ENCODE measurements at places on chromosomes 12 and 14. TPM values are rescaled to one million over a fixed set of nuclear protein-coding genes. Genes with fewer than 3 reads are reported as not detected.

GRCh38 chr14:88613552-88614010 lies 50.7 kb downstream of the ZC3H14 start:
- H3K27me3 ChIP-seq: no peaks in the 10 kb centered on the region
- peak overlapping the region; percentile 56 for H3K27ac ChIP-seq
- H3K4me3 ChIP-seq: no peak overlapping the region
- DNase-seq: no peak
- H3K4me1 ChIP-seq: peaks cover 25% of the 10 kb centered on the region
- H3K36me3 ChIP-seq: peaks cover 48% of the 10 kb centered on the region

Gene RBP5
- not detected for total RNA-seq

Gene GALNT9
- not detected for total RNA-seq

- peaks cover 44% of the 10 kb centered on the region for H3K4me1 ChIP-seq
- H3K36me3 ChIP-seq: peaks cover 3% of the 10 kb centered on the region
- peak overlapping the region; percentile 27 for H3K4me3 ChIP-seq
- DNase-seq: no peak
- H3K27me3 ChIP-seq: no peaks in the 10 kb centered on the region
These were observed 75.1 kb upstream of the SLC38A4 start for GRCh38 chr12:46900734-46901463.

DNA sequence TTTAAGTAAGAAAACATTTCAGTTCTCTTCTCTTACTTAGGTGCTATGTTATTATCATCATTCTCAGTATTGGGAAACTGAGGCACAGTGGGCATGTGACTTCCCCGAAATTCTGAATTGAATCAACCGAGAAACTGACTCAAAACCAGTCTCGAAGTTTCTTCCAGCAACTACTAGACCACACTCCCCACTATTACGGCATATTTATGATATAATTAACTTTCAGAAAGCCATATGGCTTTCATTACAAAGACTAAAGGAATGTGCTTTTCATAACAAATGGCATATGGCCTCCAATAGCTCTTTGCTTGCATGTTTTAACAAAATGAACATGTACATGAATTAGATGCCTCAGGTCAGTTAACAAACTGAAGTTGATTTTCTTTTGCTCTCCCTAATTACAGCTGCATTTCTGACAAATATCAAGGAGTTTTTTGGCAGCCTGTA lies 182.9 kb upstream of the SLC38A2 start:
- H3K27me3 ChIP-seq: no peaks in the 10 kb centered on the region
- peak overlapping the region; percentile 5 for H3K4me3 ChIP-seq
- H3K4me1 ChIP-seq: peaks cover 85% of the 10 kb centered on the region

Gene AQP6
- not detected for total RNA-seq

Measured in osteocyte (in vitro differentiated cells).